ENCODE measurements at places on chromosomes 3 and 15. TPM values are rescaled to one million over a fixed set of nuclear protein-coding genes. Genes with fewer than 3 reads are reported as not detected.

DNA sequence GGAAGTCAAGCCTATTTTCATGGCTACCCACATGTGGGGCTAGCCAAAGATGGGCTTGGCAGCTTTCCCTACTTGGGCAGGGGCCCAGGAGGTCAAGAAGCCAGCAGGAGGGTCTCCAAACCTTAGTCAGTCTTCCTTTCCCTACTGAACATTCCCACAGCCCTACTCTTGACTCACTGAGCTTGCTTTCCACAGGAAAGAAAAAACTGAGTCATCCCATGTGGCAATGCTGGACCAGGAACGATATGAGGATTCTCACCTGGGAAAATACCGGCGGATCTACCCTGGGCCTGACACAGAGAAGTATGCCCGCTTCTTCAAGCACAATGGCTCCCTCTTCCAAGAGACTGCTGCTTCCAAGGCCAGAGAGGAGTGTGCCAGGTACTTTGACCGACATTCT lies 3.7 kb upstream of the NGRN start:
- no peak for DNase-seq

GRCh38 chr3:96844204-96844514 lies 29.8 kb downstream of the EPHA6 start:
- no peak for DNase-seq

- DNase-seq, result no peak
These were observed 9.7 kb upstream of the RNF7 start for GRCh38 chr3:141728355-141728892.

GRCh38 chr15:54307252-54307902 lies 329.1 kb downstream of the UNC13C start:
- DNase-seq, result no peak

LRRC31 gene
- 0.29 TPM for polyA plus RNA-seq

CCK gene
- polyA plus RNA-seq, result 0.25 TPM

DNA sequence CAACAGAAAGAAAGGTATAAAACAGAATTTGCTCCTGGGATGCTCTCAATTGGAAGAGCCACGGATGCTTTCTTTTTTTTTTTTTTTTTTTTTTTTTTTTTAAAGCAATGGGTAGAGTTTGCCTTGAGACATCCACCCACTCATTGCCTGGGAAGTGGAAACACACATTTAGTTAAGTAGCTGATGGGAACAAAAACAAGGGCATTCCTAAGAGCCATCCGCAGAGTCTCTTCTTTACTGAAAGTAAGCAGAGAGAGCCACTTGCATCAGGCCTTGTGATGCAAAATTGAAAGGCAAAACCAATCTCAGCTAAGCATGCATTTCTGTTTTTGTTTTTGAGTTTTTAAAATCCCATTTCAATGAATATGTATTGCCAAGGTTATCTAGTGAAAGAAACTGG lies 787.9 kb upstream of the LMCD1 start:
- no peak for DNase-seq

DNA sequence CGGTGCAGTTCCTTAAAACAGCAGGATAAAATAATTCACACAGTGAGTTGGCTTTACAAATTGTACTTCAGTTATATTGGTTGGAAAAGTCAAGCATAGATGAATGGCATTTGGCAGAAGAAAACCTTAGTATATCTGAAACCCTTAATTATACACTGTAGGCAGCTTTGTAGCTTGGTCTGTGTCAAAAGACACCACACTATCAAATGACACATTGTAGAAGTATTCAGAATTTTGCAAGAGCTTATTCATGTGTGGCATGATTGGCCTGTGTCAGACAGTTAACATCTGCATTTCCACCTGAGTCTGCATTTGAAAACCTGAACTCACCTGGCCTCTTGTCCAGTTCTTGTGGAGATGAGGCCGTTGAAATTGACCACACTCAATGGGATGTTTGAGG lies 13.8 kb downstream of the TMEM266 start:
- DNase-seq, result no peak

GRCh38 chr3:52063026-52063723 lies 6.8 kb upstream of the DUSP7 start:
- no peak for DNase-seq

GOLGA8S gene
- 1.4 TPM for polyA plus RNA-seq

PLA2G4D gene
- not detected for polyA plus RNA-seq

XIRP1 gene
- 0.34 TPM for polyA plus RNA-seq

DNA sequence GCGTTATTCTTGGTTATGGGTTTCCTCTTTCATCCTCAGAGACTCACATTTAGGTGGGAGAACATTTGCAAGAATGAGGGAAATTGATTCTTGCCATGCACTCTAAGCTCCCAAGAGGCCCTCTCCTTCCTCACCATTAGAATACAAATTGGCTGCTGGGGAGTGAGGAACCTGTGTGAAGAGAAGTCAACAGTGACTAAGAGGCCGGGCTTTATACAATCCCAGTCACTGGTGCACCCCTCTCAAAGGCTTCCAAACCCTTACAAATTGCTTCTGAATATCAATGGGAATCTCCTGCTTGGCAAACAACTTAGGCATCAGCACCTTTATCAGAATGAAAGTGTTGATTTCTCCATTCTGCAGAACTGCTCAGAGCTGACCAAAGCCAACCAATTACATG lies 16.5 kb upstream of the RGMA start:
- no peak for DNase-seq

DNA sequence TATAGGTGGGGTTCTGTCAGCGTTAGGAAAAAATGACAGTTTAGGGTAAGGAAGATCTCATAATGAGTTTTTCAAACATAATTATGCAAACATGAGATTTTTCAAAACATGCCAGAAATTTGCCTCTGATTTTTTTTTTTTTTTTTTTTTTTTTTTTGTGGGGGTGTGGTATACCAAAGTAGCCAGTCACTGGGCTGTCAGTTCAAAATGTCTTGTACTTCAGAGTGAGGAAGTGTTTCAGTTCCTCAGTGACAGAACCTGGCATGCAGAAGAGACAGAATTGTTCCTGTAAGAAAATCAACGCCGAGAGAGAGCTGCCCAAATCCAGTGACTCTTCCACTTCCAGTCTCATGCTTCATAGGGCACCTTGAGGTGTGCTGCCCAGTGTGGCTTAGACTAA lies 9.7 kb downstream of the NCBP2 start:
- no peak for DNase-seq

- DNase-seq, result no peak
These were observed 311.8 kb downstream of the NTRK3 start for GRCh38 chr15:87944691-87945090.

TP53BP1 gene
- 70.2 TPM for polyA plus RNA-seq

GRCh38 chr3:188573291-188573940 lies 419.5 kb downstream of the LPP start:
- no peak for DNase-seq

DNA sequence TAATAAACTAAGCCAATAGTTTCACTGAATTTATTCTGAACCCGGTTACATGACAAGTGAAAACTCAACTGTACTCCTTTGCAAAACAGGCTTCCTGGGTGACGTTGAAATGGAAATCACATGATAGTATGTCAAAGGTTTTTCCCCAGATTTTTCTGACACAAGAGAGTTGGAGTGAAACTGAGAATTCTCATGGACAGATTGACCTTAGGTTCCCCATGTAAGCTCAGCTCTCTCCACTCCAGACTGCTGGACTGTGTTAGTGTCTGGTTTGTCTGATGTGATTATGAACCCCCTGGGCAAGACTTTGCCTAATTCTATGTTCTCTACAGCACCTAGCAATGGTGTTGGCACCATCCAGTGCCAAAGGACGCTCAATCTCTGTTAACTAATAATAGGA lies 219.7 kb upstream of the COL8A1 start:
- DNase-seq, result no peak

DNA sequence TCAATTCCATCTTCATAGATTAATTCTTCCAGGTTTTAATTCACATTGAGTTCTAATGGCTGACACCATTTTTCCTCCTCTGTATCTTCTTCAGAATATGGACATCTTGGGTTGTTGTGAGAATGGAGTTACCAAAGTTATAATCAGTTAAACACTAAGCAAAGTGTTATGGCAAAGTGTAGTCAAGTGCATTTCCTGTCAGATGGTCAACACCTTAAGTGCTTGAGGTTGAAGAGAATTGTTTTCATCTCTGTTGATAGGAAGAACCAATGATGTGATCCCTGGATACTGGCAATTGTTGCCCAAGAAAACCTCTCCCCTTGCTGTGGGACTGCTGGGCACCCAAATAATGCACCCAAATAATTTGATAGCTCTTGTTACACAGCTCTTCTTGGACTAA lies 102.6 kb upstream of the SATB1 start:
- DNase-seq, result no peak

GRCh38 chr15:48419896-48420295 lies 88.7 kb downstream of the DUT start:
- no peak for DNase-seq

RARRES1 gene
- 33.0 TPM for polyA plus RNA-seq

DNA sequence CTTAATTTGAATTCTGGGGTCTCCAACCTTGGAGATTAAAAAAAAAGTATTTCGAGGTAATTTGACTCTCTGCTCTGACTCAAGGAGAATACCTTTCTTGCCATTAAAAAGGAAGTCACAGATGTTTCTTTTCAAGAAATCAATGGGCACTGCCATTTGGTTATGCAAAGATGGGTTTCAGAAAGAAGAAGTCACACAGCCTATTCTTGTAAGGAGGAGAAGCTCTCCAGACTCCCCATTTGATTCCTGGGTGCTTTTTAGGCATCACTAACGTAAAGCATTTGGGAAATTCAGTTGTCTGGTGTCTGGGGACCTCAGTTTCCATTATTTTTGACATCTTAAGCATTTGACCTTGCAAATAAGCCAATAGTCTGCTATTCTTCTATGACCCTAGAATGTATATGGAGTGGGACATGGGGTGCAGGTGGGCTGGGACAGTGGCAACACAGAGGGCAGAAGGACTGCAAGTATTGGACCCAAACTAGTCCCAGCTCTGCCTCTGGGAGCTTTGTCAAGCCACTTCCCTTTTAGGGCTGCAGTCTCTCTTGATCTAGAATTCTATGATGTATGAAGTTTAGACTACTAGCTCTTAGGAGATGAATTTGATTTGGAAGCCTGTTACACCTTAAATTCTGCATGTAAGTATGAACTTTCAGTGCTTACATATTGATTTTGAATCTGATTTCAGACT lies 27.8 kb downstream of the IL5RA start:
- no peak for DNase-seq

DNA sequence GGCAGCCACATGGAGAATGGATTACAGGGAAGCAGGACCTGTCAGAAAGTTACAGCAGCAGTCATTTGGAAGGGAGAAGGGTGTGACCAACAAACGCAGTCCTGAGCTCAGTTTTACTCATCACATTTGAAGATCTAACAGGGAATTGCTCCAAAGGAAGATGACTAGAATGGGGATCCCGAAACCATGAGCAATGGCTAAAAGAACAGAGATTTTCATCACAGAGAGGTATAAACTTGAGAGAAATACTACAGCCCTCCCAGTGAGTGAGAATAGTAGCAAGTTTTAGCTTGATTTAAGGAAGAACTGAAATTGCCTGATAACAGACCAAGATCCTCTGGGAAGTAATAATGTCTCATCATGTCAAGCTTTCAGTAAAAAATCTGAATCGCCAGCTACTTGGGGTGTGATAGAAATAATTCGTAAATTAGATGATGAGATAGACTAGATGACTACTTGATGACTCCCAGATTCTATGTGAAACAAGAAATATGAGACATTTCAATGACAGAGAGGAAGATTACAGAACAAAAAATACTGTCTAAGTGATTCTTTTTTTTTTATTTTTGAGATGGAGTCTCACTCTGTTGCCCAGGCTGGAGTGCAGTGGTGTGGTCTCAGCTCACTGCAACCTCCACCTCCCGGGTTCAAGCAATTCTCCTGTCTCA lies 16.9 kb downstream of the CD47 start:
- no peak for DNase-seq

PRSS50 gene
- polyA plus RNA-seq, result 1.1 TPM

- no peak for DNase-seq
These were observed 159.7 kb upstream of the MBNL1 start for GRCh38 chr3:152109038-152109437.

DNA sequence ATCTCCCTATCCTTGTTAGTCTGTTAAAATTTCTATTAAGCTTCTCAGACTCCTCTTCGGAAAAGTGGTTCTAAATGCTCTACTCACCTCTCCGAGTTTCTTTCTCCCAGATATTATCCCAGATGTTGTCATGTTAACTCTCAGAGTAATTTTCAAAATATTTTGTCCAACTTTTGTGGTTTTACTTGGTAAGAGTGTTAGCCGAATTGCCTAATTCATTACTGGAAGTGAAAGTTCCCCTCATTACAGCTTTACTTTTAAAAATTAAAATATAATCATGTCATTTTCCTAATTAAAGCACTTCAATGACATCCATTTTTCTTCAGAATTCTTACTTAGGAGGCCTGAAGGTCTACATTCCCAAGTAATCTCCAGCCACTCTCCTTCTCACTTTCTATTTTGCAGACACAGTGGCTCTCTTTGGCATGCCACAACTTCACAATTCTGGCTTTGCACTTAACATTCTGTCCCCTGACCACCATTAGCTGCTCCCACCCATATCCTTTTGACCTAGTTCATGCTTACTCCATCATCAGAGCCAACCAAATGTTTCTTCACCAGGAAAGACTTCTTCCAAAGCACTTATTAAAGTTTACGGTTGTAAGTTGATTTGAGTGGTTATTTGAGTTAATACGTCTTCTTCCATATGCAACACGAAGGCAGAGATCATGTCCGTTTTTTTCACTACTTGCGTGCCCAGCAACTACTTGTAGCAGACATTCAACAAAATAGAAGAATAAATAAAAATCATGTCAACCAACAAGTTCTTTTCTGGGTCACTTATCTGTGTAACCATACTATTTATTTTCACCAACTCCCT lies 10.2 kb upstream of the TIPARP start:
- DNase-seq, result no peak

DNA sequence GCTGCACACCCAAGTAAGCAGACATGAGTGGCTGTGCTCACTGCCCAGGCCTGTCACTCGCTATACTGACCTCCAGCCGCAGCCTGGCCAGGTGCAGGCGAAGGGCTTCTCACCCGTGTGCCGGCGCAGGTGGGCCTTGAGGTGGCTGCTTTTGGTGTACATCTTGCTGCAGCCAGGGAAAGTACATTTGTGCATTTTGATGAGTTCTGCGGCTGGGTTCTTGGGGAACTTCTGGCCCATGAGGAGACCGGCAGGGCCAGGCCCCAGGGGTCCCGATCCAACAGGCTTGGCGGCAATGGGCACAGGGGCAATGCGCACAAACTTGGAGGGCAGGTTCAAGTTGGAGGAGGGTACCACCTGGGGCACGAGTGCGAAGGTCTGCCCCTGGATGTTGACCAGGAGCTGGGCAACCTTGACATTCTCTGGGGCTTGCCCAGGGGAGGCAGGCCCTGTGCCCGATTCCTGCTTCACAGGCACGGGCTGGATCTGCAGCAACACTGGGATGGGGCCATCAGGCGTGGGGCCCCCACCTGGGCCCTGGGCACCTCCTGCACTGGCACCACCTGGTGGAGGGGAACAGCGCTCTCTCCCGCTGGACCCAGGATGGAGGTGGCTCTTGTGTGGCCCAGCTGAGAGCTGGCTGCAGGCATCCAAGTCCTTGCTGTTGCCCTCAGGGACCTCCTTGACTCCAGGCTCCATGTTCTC lies 5.3 kb downstream of the KLF15 start:
- no peak for DNase-seq

- peak; percentile 32 for DNase-seq
These were observed 44.0 kb downstream of the CCDC54 start for GRCh38 chr3:107421170-107421792.

NANOGP8 gene
- polyA plus RNA-seq, result 0.73 TPM

Measured in left renal cortex interstitium (tissue), 4 donors.